ENCODE measurements at places on chromosomes 2 and 18.

DNA sequence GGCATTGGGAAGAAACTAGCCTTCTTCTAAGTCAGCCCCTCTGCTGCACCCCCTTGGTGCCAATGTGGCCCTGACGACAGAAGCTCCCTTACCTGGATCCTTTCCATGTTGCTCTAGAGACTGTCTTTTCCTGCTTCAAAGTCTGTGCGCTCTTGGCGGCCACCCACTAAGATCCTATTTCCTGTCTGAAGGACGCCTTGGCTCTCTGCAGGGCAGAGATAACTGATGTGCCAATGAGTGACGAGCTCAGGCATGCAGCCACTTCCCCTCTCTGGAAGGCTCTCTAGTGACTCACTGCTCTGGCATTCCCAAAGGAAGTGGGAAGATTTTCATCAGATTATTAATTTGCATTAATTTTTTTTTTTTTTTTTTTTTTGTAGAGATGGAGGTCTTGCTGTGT is 273.5 kb downstream of the CDH20 start:
- DNase-seq = no peak

- no peak for DNase-seq
Measured at GRCh38 chr2:19841918-19842693, 59.7 kb downstream of the TTC32 start.

DNA sequence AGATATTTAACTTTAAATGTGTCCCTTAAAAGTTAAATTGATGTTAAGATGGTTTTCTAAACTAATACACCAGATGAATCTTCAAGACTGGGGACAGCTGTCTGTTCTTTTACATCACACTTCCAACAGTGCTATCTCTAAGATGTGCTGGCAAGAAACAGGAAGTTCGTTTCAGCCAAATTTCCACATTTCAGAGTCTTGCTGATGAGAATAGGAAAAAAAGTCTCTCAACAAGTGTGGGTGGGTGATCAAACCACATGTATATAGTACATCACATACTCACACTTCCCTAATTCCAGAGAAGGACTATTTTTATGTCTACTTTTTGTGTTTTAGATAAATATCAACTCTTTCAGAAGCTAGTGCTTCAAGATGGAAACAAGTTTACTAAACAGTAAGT is 1712.8 kb upstream of the TMEFF2 start:
- no peak for DNase-seq

- no peak for DNase-seq
Measured at GRCh38 chr18:40553029-40553428, 1402.0 kb upstream of the PIK3C3 start.

DNA sequence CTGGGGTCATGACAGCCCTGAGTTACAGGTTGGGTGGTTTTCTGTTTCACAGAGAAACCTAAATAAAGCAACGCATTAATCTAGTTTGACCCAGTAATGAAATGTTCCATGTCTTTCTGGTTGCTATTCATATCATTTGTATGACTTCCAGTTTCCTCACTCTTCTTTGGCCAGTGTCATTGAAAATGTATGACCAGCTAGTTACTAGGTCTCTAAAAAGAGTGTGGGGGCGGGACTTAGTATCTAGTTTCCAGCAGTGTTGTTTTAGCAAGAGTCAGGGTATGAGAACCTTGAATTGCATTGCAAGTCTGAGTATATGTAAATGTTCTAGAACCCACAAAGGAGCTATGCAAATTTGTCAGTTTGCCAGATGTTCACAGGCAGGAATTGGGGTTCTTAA is 47.7 kb downstream of the SLC9A2 start:
- no peak for DNase-seq

- DNase-seq = no peak
Measured at GRCh38 chr2:119197529-119198239, 25.9 kb upstream of the STEAP3 start.

GRCh38 chr2:26706616-26707473 is 14.3 kb downstream of the KCNK3 start:
- no peak for DNase-seq

- no peak for DNase-seq
Measured at GRCh38 chr18:33558529-33558928, 19.5 kb upstream of the ASXL3 start.

DNA sequence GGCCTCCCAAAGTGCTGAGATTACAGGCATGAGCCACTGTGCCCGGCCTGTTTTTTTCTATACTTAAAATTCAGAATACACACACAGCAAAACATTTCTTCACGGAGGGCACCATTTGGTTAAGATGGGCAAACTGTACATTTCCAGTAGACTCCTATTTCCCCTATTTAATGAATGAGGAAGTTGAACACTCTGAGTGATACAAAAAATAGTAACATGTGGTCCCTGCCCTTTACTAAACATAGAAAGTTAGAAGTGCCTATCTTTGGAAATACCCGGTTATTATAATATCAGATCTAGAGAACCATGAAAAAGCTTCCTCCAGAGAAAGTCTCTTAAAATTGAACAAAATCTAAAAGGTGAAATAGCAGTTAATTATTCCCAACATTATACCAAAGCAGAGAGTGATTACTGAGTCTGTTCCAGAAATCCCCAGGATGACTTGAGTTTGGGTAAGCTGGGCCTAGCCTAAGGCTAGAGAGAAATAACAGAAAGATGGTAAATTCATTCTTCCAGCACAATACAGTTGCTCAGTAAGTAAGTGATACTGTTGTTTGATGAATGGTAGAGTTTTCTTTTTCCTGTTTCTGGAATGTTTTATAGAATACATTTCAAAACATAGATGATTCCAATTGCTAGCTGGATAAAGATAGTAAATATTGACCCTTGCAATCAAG is 23.3 kb upstream of the RMC1 start:
- DNase-seq = no peak

DNA sequence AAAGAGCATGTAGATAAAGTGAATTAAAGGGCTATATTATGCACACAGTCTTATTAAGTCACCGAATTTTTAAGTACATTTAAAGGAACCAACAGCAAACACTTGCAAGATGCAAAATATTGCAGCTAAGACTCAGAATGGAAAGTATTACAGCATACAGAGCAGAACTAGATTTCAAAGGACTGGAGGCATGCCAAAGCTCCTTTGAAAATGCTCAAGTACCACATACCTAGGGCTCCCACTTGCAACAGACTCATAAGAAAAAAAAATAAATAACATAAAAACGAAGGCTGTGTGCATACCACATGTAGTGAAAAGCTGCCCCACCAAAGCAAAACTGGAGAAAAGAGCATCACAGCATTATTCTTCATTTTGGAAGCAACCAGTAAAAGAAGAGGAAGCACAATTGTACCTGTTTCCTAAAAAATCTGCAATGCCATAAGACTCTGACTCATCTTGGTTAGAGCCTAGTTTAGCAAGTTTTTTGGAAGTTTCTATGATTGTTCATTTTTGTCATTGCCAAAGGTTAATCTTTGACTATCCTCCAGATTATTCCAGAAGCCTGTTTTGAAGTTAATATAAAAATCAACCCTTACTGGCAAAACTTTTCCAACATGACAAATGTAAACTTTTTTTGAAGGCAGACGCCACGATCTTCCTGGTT is 306.0 kb upstream of the COL3A1 start:
- DNase-seq = no peak

DNA sequence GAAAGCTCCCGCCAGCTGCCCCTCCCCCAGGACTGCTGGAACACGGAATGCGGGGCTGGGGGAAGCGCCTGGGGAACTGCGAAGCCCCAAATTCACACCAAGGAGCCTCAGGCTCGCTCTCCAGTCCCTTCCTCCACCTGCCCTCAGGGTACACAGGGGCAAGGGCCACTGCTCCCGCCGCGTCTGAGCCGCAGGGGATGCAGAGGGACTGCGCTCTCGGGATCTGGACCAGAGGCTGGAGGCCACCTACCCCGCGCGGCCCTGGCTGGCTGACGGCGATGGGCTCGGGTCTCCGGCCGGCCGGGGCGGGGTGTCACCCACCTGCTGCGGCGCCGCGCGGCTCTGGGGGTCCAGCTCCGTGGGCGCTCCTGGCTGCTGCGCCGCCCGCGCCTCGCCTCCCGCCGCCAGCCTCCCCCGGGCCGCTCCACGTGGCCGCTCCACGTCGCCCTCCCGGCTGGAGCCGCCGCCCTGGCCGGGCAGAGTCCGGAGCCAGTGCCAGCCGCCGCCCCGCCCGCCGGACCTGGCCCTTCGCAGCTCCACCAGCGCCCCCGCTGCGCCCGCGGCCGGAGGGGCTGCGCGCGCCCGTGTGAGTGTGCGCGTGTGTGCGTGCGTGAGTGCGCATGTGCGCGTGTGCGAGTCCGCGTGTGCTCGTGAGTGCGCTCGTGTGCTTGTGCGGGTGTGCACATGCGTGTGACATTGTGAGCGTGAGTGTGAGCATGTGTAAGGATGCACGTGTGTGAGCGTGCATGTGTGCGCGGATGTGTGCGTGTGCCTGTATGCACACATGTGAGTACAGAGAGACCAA is at the start of gene CGREF1:
Gene CGREF1, minus strand, starts transcription at position 604 of the 805 bp plus-strand sequence. CDS start 14,762 bp downstream, outside the sequence.
- no peak for DNase-seq

DNA sequence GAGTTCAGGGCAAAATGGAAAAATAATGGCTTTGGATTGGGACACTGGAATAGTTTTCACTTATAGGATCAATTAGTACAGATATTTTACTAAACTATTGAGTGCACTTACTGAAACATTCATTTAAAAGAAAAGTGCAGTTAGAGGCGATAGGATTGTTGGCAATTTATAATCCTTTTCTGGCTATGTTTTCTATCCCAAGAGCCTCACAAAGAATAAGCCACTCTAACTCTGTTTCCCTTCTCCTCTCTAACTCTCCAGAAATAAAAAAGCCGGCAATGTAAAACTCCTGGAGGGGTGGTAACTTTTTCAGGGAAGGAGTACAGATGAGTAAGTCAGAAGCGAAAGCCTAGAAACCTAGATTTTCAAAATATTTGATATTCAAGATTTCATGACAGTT is 91.3 kb downstream of the EPHA4 start:
- DNase-seq = no peak

DNA sequence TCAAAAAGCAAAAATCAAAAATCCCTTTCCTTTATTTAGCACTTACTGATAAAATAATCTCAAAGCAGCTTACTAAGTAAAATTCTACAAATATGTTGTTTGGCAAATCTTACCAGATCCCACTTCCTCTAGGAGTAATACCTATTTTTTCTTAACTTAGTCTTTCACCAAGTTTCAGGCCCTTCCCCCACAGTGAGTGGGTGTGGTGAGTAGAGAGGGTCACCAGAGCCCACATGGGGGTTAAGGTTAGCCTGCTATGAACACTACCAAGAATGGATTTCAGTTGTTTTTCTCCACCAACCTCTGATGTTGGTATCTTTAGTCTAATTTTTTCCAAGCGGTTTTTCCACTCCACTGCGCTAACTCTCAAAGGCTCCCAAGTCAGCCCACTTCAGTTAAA is 23.2 kb downstream of the PIAS2 start:
- DNase-seq = no peak

DNA sequence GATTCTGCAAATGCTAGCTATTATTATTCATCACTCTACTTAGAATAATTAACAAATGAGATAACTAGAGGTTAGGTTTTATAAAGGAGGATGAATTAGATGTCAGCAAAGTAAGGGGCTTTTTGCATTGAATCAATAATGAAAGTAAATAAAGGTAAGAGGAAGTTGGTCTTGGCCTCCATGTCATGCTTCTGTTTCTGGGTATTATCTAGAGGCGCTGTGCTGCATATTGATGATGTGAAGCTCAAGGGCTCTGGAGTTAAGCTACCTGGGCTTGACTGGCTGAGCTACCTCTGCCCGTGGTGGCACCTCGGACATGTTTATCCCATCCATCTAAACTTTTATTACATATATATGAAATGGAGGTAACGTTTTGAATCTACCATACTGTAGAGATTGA is 350.9 kb downstream of the PARD3B start:
- no peak for DNase-seq

- no peak for DNase-seq
Measured at GRCh38 chr18:50638016-50638883, 78.4 kb downstream of the MAPK4 start.

- no peak for DNase-seq
Measured at GRCh38 chr2:3768960-3769765, 65.8 kb downstream of the DCDC2C start.

GRCh38 chr2:42928692-42929545 is 136.5 kb upstream of the HAAO start:
- no peak for DNase-seq

DNA sequence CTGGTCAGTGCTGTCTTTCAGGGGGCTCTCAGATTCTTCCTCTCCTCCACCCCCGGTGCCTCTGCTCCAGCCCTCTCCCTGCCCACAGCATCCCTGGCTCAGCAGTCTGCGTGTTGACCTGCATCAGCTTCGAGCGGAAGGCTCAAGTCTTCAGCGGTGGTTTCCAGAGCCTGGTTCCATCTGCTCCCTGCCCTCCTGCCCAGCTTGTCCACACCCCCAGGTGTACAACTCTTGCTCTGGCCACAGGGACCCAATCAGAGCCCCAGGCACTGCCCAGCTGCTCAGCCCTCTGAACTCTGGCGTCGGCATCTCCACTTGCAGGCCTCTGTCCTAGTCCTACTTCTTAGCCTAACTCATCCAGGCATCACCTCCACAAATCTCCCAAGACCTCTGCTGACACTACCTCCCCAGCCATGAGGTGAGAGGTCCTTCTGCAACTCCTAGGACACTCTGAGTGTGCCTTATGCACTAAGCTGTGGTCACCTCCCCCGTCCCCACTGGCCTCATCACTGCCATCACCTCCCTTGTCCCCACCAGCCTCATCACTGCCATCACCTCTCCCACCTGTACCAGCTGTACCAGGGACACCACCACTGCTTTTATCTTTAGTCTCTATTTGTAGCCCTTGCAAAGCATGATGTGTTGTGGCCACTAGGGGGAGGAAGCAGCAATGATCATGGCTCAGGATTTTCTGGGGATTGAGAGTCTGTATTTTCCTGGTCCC is 60.9 kb downstream of the EDAR start:
- DNase-seq = no peak

DNA sequence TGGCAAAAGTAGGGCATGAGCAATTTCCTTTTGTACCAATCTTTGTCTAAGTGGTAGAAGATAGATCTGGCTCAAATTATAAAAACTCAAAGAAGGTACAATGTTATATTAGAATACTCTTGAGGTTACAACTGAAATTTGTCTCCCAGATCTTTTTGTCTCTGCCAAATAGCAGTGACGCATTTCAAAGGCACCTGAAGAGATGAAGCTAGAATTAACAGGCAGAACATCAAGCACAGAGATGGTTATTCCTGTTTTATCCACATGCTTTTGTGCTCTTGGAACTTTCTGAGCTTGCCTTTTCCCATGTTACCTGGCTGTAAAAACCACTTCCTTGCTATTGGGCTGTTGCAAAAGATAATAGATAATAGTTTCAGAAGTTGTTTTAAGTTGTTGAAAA is 74.3 kb downstream of the GREB1L start:
- DNase-seq = no peak
